ENCODE measurements at places on chromosomes 4 and X.

- DNase-seq: peak; percentile 28
These were observed 103.5 kb downstream of the LDB2 start for GRCh38 chr4:16794816-16795445.

DNA sequence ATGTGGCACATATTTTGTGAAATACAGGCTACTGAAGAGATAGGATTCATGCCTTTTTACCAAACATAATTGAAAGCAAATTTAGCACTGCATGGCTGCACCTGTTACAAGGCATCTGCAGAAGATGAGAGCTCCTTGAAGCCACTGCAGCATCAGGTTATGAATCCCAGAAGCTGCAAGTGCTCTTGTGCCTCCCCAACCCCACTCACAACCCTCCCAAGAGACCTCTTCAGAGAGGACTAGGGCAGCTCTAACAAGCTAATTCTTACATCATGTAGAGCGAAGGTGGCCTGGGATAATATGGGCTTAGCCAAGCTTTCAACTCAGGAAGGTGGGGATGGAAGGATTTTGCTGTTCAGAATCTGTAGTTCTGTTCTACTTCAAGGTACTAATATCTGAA is 27.2 kb downstream of the MFAP3L start:
- DNase-seq: no peak

DNA sequence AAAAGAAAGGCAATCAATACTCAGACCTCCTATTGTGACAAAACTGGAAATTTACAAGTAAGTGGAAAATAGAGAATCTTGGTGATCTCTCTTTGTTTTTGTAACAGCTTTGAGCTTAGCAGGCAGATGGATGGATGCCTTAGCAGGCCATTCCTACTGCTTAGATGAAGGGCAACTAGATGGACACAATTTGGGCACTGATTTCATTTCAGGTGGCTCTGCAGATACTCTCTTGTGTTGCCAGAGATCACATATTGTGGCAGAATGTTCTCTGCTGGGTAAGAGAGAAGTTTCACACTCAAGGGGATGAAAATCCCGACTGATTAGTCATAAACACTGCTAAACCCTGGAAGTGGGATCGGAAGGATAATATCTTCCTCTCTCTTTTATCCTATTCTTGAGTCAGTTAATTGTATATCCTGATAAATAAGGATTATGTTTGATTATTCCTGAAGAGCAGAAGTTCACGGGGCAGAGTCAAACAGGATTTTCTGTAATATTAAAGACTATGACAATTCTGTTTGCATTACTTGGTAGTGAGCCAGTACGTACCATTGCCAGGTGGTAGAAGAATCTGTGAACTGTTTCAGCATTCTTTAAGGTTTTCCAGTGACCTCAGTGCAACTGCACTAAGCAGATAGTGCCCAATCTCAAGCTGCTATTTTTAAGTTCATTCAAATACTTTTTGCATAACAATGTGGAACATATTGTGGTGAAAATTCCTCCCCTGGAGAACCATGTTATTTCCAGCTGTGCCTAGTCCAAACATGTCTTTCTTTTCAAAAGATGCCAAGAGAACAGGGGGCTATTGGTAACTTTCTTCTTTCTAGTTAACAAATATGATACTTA is 974.3 kb downstream of the FSTL5 start:
- no peak for DNase-seq

- no peak for DNase-seq
These were observed 8.1 kb downstream of the LAMTOR3 start for GRCh38 chr4:99886146-99886545.

- no peak for DNase-seq
These were observed 62.3 kb downstream of the KANTR start for GRCh38 chrX:53156207-53156596.

GRCh38 chr4:152577708-152578396 is 42.0 kb upstream of the FBXW7 start:
- no peak for DNase-seq

DNA sequence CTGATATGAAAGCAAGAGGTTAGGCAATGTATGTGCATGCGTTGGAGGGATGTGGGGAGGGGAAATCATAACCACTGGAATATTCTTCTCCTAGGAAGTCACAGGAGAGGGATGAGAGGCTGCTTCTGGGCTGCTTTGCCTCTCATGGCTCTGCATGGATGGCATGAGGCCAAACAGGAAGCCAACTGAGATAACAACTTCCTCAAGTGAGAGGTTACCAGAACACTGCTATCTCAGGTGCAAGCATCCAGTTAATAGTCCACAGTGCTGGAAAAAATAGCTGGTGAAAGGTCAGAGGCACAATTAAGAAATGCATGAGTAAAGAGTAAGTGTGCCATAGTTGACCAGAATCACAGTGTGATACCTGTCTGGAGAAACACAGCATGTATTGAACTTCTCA is 113.3 kb downstream of the ELOVL6 start:
- DNase-seq: peak; percentile 9

Measured in urothelium cell line (cell line).